ENCODE measurements at places on chromosomes 5 and 9. TPM values are rescaled to one million over a fixed set of nuclear protein-coding genes. Genes with fewer than 3 reads are reported as not detected.

FAXDC2 gene
- total RNA-seq: 65.2 TPM

MFAP3 gene
- total RNA-seq: 70.7 TPM

MAMDC2 gene
- total RNA-seq: 91.4 TPM

PLAC8L1 gene
- not detected for total RNA-seq

LEAP2 gene
- not detected for total RNA-seq

Measured in stomach (tissue), 19 donors.